ENCODE measurements at places on chromosomes 1 and 21.

- DNase-seq: peak; percentile 56
Observed at GRCh38 chr1:27031235-27032118, 18.8 kb upstream of the TENT5B start.

DNA sequence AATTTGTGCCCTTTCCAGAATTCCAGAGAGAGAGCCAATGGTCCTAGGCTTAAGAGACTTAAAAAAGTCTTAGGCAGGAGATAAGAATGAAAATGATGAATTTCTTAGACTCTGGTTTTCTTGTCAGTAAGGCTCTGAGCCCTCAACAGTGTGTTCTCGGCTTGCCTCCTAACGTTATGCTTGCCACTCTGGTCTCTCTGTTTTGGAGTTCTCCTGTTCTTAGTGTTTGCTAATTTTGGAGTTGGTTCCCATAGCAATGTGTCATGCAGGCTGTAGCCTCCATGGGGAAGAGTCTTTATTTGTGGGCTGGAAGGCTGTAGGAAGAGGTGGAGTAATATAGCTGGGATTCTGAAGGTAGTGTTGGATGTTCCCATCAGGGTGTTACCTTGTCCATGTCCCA lies 19.9 kb downstream of the TBX19 start:
- DNase-seq: no peak

DNA sequence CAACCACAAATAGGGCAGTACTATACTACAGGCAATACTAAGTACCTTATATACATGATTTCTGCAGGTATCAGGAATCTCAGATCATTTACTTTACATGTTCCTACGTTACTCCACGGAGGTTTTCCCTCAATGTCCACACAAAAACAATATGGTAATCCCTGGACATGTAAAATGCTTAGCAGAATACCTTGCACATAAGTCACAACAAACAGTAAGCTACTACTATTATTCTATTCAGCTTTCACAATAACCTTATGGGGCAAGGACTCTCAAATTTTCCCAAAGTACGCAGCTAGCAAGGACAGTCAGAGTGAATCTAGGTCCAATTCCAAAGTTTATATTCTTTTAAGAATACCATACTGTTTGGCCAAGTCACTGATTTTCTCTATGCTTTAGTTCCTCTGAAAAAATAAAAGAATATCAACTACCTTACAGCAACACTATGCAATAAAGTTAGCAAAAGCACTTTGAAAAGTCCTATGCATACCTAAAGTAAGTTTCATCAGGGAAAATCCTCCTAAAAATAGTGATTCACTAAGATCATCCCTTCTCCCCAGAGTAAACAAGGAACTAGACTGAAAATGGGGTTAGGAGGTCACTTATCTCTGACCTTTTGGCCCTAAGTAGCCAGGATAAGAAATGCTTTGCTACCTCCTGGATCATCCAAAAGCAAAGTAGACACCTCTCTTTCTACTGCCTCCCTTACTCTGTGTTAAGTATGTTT lies 67.4 kb downstream of the LUZP1 start:
- peak; percentile 45 for DNase-seq

DNA sequence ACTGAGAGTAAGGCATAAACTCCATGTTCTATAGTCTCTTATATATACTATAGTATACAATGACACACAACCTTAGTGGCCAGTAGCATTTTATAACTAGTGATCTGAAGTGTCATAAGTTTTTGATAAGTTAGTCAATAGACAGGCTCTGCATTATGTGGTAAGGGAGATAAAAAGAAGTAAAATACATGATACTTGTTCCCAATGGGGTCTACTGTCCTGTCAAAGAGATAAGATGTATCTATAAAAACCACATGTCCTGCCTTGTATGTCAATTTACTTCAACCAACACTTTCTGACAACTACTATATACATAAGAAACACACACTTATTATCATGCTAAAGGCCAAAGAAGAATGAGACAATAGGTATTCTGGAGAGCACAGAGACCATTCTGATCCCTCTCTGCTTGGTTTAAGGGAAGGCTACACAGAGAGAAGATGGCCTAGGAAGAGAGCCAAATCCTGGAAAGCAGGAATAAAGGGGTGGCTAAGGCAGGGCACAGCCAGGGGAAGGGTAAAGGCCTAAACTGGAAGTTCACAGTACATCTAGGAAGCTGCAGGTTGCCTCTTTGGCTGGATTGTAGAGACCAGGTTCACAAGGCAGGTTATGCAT lies 91.4 kb downstream of the LYST start:
- no peak for DNase-seq

DNA sequence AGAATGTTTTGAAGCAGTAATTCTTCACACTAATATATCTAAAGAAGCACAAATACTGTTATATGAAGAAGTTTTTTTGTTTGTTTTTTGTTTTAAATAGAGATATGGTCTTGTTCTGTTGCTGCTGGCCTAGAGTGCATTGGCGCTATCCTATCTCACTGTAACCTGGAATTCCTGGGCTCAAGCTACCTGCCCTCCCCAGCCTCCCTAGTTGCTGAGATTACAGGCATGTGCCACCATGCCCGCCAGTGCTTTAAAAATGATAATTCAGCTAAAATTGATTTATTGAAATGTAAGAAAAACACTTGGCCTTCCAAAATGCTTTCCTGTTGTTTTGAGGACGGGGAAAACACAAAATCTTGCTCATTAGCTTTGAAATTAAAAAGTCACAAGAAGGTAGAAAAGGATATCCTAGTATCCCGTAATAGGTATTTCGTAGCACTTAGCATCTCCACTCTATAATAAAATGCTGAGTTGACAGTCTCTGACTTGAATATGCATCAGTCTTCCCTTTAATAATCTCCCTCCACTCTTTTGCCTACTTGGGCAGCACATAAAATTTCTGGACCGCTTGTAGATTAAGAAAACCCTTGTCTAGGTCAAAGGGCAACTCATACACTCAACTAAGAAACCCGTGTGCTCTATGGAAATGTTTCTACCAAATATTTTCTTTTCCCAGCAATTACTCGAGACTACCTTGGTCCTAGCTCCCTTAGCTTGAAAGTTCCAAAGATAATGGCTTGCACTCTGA lies 1.3 kb downstream of the SCYL3 start:
- DNase-seq: no peak

- no peak for DNase-seq
Observed at GRCh38 chr21:31957631-31958030, 84.8 kb downstream of the HUNK start.

DNA sequence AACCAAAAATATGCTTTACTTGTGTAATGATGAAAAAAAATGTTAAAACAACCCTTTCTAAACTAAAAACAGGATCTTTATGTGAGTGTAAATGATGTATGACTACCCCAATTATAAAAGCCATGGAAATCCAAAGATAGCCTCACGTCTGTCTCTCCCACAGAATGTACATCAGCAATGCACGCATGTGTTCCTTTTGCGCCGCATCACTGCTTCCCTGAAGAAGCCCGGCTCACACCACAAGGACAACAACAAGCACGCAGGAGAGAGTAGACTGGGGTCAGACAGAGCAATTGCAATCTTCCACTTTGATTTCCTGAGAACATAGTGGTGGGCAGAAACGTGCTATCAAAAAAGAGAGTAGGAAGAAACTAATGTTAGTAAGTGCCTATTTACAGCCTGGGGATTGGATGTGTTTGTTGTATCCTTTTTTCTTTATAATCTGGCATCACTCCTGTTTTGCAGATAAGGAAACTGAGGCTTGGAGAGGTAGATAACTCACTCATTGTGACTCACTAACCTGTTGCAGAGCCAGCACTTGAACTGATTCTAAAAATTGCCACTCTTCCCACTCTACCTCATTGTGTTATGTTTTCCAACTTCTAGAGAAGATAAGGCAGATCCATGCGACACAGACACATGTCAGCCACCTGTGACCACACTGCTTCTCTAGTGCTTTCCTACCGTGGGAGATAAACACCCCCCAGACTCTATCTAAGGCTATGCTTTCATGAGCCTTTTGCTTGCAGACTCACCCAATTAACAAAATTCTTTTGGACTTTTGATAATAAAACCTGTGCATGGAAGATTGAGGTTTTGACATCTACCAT lies 60.1 kb downstream of the MAP10 start:
- DNase-seq: no peak

DNA sequence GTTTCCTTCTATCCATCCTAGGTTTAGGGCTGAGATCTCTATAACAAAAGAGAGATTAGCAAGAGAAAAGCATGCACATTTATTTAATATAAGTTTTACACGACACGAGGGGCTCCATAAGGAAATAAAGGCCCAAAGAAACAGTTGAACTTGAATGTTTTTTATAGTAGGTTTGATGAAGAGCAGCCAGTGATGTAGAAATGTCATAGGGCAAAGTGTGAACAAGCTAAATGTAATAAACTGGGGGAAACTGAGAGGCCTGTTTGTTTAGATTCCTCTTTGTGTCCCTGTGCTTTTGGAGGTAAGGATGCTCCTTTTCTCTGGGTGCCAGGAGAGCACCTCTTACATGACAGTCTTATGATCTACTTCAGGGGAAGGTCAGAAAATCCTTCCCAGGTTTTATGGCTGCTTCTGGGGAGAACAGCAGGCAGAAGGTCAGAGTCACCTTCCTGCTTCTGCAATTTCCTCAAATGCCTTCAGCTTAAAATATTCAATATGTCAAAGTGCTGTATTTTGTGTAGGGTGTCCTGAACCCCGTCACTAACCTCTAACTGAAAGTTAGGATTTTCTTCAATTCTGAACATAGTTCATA lies 9.5 kb upstream of the HORMAD1 start:
- DNase-seq: no peak

DNA sequence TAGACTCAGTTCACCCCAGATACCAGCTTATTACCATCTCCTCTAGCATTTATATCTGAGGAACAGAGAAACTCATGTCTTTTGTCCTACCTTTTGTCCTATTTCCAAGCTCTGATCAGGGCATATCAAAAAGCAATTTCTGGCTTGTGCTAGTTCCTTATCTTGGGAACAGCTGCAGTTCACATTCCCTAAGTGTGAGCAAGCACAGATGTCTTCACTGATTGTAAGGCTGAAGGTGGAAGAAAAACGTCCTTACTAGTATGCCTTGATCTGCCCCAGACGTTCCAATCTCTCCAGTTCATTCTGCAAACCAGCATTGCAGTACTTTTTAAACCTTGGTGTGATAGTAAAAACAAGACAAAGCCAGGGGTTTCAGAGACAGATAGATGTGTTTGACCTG lies 139.8 kb downstream of the NCAM2 start:
- peak; percentile 36 for DNase-seq

DNA sequence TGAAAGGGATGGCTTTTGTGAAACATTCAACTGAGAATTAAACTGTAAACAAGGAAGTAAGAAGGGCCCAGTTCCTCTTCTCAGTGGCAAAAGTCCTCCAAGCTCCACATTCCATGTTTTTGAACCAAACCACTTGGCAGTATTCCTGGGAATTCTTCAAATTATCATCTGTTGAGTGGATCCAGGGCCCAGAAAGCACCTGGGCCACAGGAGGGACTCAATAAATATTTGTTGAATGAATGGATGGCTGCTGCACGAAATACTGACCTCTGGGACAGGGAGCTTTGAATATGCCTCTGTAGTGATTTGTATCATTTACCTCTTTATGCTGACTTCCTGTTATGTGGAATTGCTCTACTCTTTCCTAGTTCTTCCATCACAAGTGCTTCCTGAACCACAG lies 4.7 kb downstream of the SLC35F3 start:
- DNase-seq: no peak

DNA sequence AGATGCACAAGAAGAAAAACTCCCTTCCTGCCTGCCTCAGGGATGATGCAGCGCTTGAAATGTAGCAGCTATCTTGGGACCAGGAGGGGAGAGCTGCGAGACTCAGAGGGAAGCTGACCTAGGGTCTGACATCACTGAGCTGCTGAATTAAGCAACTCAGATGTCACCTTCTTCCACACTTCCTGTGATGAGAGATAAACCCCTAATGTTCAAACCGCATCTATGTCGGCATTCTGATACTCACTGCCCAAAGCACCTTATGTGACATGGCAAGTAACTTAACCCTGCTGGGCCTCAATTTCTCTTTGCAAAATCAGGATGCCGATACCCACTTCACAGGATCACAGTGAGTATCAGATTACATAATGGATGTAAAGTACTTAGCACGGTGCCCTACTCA lies 9.1 kb upstream of the AK2 start:
- DNase-seq: no peak

DNA sequence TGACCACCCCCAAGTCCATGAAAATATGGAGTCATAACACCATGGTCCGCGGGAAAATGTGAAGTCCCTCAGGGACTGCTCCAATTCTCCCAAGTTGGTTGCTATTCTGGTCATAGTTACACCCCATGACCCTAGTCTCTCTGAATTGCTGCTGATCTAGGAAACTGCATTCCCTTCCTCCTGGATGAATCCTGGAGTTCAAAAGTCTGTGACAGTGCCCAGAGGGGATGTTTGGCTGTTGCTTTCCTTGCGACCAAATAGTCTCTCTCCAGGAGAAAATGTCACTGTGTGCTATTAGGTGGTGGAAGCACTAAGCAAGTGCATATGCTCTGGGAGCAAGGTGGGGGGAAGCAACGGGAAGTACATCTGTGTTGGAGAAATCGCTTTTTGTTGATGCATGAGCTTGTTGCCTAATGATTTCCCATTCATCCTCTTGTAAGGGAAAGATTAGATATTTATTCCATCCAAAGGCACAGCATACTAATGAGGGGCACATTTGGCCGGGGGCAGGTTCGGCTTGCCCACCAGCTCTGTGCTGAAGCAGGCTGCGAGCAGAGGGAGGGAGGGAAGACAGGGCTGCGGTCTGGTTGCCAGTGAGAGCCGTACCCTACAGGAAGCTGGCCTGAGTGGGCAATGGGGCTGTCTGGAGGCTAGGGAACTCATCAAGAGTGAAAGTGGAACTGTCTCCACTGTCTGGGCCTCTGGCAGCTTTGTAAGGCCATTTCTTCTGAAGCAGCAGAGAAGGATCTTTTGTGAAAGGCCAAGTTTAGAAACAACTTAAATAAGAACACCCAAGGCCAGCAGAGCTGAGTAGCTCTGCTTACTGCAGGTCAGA lies 27.2 kb downstream of the SYT6 start:
- no peak for DNase-seq

DNA sequence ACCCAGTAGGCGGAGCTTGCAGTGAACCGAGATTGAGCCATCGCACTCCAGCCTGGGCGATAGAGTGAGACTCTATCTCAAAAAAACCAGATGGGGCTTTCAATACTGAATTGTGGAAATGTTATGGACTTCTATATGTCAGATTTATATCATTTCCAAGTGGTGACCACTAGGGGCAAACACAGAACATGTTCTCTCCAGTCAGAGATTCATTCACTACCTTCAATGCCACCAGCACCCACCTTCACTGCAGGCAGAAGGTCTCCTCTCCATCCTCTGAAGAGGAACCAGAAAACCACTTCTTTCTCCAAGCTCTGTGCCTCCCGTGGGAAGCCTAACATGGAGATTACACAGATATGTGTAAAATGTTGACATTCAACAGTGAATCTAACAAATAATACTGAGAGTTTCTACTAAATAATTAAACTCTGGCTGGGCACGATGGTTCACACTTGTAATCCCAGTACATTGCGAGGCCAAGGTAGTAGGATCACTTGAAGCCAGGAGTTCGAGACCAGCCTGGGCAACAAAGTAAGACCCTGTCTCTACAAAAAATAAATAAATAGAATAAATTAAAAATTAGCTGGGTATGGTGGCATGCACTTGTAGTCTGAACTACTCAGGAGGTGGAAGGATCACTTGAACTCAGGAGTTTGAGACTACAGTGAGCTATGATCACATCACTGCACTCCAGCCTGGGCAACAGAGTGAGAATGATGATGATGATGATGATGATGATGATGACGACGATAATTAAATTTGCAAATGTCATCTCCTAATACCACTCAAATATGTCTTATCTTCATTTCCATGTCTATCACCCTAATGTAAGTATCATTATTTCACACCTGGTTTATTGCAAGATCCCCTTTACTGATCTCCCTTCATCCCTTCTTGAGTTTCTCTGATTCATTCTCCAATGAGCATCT lies 151.1 kb downstream of the ZNF281 start:
- DNase-seq: peak; percentile 40

GRCh38 chr1:93614986-93615581 lies 66.6 kb downstream of the BCAR3 start:
- DNase-seq: peak; percentile 86

Measured in adipocyte (in vitro differentiated cells).